ENCODE measurements at places on chromosomes 3 and 15.

GRCh38 chr3:159866201-159866746, 122.4 kb upstream of the IL12A start:
- DNase-seq, result no peak

- no peak for DNase-seq
Measured at GRCh38 chr3:160796813-160797164, 40.8 kb downstream of the PPM1L start.

GRCh38 chr3:181880331-181880730, 168.6 kb downstream of the SOX2 start:
- no peak for DNase-seq

DNA sequence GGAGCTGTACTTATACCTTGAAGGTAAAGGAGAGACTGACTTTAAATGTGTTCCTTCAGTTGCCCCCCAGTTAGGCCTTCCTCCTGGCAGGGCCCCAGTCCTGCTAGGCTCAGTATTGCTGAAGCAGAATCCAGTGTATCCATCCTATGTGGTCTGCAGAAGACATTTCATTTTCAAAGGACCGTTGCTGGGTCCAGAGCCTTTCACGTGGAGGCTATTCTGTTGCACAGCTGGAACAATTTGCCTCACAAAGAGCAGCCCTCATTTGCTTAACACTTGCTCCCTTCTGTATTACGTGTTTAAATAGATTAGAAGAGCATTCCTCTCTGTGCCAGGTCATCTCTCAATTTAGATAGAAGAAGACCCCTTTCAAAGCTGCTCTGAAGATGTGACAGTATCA, 78.9 kb upstream of the CFAP20DC start:
- DNase-seq, result no peak

GRCh38 chr3:171284308-171285075, 175.7 kb downstream of the TNIK start:
- no peak for DNase-seq

GRCh38 chr3:155603302-155603701, 141.6 kb downstream of the PLCH1 start:
- no peak for DNase-seq
